Cortex of kidney (tissue), 1 donor: ENCODE measurements at places on chromosomes 2 and 18.

DNA sequence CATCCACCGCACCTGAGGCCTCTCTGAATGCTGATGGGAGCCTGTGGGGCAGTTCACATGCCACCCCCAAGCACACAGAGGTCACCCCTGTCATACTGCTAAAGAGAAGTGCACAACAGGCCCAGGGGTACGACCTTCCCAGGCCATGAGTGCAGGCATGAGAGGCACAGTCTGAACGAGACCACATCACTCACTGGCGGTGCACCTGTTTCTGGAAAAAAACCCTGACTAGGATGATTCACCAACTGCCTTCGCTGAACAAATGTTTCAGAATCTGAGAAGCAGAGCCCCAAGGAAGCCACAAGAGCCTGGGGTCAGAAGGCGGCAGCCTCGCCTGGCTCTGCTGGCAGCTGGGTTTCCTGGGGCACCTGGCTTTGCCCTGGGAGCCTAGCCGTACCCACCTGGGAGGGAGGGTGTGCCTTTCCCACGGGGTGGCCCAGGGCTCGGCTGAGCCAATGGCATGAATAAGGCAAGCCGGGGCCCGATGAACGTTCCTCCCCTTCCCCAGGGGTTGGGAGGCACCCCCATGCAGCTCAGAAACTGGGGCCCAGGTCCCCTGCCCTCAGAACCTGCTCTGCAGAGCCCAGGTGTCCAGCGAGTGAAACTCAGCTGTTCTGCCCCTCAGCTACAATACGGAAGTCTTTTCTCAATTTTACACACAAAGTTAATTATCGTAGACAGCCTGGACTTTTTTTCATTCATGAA lies 73.8 kb downstream of the HDAC4 start:
- no peak for DNase-seq

DNA sequence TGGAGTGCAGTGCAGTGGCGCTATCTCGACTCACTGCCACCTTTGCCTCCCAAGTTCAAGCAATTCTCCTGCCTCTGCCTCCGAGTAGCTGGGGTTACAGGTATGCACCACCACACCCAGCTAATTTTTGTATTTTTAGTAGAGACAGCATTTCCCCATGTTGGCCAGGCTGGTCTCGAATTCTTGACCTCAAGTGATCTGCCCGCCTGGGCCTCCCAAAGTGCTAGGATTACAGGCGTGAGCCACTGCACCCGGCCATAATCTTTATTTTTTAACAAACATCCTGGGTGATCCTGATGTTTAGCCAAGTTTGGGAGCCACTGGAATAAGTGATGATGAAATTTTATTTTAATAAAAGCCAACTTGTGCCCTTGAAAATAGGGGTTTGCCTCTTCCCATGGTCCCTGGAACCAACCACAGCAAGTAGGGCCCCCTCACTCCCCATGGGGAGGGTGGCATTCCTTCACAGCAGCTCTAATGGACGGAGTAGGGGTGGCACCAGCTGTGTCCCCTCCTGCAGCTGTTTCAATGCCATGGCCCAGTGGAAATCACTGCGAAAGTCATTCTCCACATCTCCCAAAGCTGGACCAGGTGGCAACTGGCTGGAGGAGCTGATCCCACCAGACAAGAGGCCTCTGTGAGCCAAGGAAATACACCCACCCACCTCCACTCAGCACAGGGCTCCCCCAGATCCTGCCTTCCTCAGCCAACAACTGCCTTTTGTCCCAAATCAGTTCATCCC lies 194.8 kb downstream of the ZFP36L2 start:
- DNase-seq: no peak

- no peak for DNase-seq
Measured at GRCh38 chr2:159139216-159139933, 147.1 kb downstream of the WDSUB1 start.

GRCh38 chr2:62415518-62415917 lies 90.5 kb downstream of the TMEM17 start:
- DNase-seq: no peak

GRCh38 chr2:237458519-237458918 lies 28.5 kb upstream of the MLPH start:
- no peak for DNase-seq

- DNase-seq: no peak
Measured at GRCh38 chr2:78876316-78876688, 149.2 kb upstream of the REG3G start.

DNA sequence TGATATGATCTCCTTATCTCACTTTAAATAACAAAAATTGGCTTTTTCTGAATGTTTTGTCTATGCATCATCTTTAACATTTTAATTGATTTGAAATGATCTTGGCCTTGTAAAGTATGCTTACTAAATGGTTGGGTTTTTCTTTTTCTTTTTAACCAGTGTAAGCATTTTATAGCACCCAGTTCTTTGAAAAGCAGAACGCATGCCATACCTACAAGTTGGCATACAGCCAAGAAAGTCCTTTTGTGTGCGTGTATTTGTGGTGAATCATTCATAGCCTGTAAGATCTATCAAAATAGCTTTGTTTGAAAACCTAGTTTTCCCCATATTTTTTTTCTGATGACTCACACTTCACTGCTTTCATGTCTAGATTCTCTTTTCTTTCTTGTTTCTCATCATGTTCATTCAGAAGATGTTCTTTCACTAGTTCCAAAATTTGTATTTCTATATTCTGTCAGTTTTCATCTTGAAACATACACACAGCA lies 4.1 kb upstream of the VRK2 start:
- DNase-seq: no peak

DNA sequence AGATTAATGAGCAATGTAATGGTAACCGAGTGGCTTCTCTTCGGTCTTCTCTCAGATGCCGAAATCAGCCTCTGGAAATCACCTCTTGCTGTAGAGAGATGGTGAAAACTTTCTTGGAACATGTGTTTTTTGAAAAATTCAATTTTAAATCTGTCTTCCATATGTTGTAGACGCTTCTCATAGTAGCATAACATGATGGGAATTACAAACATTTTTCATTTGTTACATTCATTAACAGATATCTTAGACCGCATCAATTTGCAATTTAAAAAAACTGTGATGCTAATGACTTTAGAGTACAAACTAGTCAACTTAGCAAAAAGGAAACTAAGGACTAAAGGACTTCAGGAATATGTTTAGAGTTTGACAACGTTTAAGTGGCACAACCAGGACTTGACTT lies 275.2 kb downstream of the ASXL3 start:
- DNase-seq: no peak

DNA sequence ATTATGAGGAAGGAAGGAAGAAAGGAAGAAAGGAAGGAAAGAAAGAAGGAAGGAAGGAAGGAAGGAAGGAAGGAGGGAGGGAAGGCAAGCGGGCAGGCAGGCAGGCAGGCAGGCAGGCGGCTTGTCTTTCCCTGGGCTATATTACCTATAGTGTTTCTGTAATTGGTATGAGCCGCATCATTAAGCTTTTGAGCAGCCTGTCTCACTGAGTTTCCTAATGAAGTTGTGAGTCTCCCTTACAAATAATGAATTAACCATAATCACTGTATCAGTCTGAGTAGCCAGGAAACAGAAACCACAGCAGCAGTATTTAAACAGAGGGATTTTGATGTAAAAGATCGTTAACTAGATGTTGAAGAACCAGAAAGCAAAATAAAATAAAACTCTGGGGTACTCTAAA lies 11.8 kb upstream of the SULT1C3 start:
- DNase-seq: no peak

- DNase-seq: no peak
Measured at GRCh38 chr2:206435742-206436141, 7.6 kb upstream of the ADAM23 start.

DNA sequence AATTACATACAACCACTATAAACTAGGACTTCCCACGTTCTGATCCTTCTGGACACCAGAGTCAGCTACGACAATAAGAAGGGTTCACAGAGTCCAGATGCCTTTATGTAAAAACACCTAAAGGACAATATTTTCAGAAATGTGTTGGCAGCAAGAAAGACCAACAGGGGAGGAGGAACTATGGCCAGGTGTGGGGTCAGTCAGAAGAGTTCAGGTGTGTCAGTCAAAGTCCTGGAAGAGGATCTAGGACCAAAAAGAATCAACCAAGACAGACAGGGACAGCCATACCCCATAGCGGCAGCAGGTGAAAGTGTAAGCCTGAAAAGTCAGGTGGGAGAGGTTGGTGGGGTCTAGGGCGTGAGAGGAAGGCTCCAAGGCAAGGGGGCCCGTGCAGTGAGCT lies 38.0 kb upstream of the YPEL5 start:
- DNase-seq: no peak

- no peak for DNase-seq
Measured at GRCh38 chr2:222398446-222398885, 25.9 kb upstream of the SGPP2 start.

GRCh38 chr18:43396266-43396665 lies 119.0 kb upstream of the SYT4 start:
- DNase-seq: no peak

DNA sequence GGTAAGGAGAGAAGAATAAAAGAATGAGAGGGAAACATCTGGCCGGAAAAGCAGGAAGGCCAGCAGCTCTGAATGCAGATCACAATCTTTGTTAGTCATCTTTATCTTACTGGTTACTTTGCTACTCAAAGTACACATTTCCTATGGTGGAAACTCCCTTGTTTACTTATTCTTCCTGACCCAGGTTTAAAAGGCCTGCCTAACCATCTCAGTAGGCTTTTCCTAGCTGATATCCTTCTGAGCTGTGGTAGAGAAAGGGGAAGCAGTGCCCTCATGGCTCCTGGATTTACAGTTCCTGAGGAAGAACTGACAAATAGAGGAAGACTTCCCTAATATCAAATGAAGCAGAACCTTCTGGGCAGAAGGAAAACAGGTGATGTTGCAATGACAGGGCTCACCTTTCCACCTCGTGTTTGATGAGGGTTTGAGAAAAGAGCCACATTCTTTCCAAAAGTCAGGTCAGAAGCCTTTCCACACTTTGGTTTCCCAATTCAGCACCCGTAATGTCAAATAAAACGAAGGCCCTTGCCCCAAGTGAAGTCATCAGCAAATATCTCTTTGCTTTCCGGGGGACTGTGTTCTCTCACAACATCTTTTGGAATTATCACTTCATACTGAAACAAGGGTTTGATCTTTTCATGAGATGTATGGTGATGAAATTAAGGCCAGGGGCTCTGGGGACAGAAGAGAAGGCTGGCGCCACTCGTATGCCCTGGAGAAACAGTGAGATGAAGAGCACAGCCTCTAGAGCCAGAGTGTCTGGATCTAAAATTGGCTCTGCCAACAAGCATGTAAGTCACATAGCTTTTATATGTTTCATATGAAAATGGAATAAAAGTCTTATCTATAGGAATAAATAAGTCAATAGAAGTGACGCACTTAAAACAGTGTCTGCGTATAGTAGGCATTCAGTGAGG lies 26.7 kb upstream of the APOB start:
- DNase-seq: no peak

DNA sequence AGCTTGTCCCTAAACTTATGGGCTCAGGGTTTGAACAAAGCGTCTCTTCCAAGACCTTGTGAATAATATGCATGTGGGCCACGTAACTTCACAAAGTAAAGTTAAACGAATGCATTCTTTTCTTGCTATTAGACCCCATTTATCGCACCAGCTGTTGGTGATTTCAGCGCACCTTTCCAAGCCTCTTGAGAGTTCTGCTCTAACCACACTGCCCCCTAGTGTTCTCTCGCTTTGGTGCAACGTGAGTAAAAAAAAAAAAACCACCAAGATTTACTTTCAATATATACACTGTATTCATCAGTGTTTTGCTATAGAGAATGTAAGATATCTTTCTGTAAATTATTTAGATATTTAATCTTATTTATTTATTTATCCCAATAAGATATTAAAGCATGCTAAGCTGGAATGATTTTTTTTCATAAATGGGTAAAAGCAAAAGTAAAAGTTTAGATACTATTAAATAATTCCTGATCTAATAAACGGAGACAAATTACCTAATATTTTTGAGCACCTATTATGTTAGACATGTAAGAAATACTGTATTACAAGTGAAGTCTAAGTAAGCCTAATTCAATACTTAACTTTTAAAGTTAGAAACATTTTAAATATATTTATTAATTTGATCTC lies 459.5 kb downstream of the DLGAP1 start:
- no peak for DNase-seq
